ENCODE measurements at places on chromosomes 11 and 22. TPM values are rescaled to one million over a fixed set of nuclear protein-coding genes. Genes with fewer than 3 reads are reported as not detected.

DNA sequence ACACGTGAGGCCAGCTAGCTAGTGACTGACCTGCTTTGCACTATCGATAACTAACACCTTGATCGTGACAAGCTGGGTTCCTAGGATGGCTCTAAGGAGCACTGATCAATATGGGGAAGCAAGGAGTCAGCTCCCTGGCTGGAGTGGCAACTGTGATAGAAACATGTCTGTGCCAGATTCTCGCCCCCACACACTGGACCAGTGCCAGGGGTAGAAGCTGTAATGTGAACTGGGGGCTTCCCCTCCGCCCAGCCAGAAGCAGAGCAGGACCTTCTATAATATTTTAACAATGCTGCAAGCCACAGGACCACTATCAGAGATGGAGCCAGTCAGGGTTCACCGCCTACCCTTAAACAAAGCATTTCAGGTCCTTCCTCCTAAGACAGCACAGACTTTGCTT is 96.5 kb downstream of the DSCAML1 start:
- DNase-seq = no peak

GRCh38 chr11:6402061-6402470 is 11.8 kb downstream of the SMPD1 start:
- DNase-seq = no peak

GRCh38 chr11:107259811-107260221 is 197.8 kb downstream of the CWF19L2 start:
- no peak for DNase-seq

DNA sequence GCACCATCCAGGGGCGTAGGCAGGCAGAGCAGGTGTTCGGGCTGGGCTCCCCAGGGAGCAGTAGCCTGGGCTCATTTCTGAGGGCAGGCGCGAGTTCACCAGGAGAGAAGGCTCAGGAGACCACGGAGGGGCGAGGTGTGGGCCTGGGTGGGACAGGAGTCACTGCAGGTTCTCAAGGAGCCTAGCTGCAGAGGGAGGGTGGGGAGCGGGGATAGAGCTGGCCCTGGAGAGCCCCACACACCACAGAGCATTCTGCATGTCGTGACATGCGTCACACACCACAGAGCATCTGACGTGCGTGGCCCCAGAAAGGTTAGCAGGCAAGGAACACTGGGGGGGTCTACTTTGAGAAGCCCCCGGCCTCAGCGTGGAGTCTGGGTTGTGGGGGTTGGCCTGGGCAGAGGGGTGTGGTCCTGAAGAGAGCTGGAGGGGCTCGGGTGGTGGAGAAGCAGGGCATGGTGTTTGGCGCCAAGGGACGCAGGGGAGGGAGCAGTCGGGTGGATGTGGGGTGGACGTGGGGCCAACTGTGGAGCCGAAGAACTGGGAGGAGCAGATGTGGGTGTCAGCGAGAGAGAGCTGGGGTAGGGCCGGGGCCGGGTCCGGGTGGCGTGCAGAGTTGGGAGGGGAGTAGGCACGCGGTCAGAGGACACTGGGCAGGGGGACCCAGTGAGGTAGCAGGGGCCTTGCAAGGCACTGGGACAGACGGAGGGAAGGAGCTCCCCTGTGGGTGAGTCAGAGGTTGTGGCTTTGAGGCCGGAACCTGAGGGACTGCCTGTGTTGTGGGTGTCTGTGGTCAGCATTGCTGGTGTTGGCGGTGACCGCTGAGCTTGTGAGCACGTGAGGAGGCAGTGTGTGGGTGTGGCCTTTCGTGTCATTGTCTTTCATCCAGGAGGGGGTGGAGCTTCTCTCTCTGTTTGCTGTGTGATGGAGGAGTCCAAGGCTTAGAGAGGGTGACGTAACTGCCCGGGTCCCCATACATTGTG is 25.5 kb downstream of the CTTN start:
- DNase-seq = no peak

The ELMOD1 gene
- not detected for total RNA-seq

The SPTBN2 gene
- total RNA-seq = 17.0 TPM

The CRYBB3 gene
- not detected for total RNA-seq

The SCO2 gene
- total RNA-seq = 4.0 TPM

The MS4A4A gene
- not detected for total RNA-seq
